ENCODE measurements at places on chromosomes 5 and 9.

- no peak for DNase-seq
These were observed 3.5 kb downstream of the SHB start for GRCh38 chr9:38065369-38066075.

- peak; percentile 100 for DNase-seq
These were observed 535 bp upstream of the NFIB start for GRCh38 chr9:14314424-14314928.

GRCh38 chr9:121485623-121486022 is 14.0 kb downstream of the GGTA1 start:
- no peak for DNase-seq

- DNase-seq, result no peak
These were observed 1.9 kb downstream of the GNAQ start for GRCh38 chr9:78029551-78030295.

GRCh38 chr5:157236423-157236822 is 29.5 kb upstream of the CYFIP2 start:
- DNase-seq, result no peak

GRCh38 chr9:127530206-127530941 is 79.1 kb downstream of the LRSAM1 start:
- no peak for DNase-seq

DNA sequence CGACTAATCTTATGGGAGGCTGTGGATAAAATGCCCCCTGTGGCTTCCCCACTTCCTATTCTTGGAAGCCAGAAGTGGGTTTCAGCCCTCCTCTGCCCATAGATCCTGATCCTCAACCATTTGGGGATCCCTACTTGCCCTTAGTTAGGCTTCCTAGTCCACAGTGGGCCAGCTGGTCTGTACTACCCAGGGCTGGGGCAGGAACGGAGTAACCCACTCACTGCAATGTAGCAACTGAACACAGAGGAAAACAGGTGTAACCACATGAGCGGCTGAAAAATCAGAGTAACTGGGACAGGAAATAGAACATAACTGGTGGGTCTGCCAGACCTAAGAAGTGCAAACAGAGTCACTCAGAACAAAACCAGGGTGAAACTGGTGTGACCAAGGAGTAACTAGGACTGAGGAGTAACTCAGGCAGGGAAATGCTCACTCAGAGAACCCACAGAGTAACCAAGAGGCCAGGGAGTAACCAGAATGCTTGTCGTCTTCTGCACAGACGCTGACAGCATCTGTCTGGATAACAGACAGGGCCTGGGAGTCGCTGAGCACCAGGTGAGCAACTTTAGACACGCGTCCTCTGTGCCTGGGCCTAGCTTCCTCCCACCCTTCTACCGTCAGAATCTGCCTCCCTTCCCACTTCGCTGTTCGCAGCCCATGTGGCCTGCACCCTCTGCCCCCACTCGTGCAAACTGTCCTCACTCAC is 1.0 kb downstream of the AQP3 start:
- no peak for DNase-seq

GRCh38 chr5:131316822-131317221 is 53.0 kb downstream of the CDC42SE2 start:
- DNase-seq, result no peak

DNA sequence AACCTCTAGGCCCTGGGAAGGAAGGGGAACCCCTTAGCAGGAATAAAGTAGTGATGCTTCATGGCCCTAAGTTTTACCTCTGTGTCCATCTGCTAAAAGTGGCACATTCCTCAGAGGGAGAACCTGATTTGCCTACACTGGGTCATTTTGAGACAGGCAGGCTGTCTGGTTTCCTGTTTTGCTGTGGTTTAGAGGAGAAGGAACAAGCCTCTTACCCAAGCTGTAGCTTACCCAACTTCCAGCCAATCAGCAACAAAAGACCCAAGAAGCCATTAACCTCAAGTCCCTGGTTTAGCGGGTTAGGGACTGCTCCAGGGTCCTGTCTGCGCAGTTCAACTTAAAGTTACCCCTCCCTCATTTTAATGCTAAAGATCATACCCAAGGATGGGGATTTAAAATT is 411.0 kb downstream of the MAT2B start:
- DNase-seq, result no peak

GRCh38 chr5:169548315-169548714 is 35.3 kb upstream of the SPDL1 start:
- no peak for DNase-seq

DNA sequence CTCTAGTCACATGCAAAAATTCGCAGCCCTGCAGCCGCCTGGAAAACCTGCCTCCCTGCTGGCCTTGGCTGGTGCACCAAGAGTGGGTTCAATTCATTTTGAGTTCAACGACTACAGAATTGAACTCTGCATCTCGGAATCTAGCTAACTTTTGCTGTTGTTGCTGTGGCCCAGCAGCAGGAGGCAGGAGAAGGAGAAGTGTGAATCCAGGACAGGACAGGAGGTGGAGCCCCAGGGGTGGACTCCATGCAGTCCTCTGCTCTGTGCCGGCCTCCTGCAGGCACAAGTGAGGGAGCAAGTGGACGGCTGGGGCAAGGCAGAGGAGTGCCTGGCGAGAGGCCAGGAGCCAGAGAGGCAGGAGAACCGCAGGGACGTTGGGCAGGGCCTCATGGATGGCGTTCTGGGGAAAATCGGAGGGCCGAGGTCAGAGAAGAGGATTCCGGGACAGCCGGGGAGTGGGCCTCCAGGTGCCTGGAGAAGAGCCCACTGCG is 214.2 kb downstream of the FANCC start:
- DNase-seq, result no peak

- DNase-seq, result no peak
These were observed 59.6 kb downstream of the NEURL1B start for GRCh38 chr5:172700365-172701290.

- DNase-seq, result no peak
These were observed 653.0 kb upstream of the RORB start for GRCh38 chr9:73844135-73844534.

DNA sequence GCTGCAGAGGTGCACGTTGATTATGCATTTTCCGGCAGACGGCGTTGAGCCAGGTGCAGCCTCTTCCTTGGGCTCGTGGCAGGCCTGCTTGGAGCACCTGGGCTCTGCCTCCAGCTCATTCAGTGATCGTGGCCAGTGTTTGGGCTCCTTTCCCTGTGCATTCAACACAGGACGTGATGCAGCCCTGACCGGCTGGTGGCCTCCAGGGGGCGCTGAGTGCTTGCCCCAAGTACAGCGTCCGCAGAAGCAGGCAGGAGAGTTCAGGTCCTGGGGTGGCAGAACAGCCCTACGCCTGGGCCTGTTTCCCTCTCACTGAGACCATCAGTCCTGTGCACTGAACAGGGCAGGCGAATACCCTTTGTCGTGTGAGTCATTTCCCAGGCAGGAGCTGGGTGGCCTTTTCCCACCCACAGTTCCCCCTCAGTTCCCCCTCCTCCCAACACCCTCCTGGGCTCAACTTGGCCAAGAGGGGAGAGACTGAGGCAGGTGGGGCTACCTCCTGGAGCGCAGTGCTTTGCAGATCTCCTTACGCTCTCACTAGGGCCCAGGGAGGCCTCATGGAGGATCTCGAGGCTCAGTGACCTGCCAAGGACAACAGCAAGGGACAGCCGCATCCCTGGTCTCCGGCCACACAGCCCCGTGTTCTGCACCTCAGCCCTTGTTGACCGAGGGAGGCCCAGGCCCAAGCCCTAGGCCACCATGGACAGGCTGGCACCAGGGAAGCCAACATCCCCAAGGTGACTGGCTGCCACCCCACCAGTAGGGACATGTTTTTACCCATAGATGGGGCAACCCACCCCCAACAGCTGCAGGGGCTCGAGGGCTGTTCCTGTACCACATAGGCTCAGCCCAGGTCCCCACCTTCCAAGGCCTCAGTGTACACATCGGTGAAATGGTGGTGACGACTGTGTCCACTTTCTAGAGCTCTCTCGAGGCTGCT is 52.9 kb downstream of the LRSAM1 start:
- peak; percentile 28 for DNase-seq

- no peak for DNase-seq
These were observed 18.0 kb downstream of the PRKAA1 start for GRCh38 chr5:40780199-40780598.

DNA sequence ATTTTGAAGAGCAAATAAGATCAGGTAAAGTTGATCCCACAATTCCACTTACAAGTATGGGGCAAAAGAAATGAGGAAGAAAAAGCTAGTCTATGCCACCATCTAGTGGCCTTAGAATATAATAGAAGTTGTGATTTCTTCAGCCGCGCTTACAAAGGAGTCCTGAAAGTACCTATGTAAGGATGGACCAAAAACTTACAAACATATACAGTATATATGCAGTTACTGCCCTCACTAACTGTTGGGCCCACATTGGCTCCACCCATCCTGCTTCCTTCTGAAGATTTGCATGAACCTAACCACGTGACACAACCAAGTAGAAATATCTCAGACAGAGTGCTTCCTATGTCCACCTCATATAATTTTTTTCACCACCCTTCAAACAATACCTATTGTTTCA is 11.7 kb upstream of the OR13D1 start:
- DNase-seq, result peak; percentile 8

DNA sequence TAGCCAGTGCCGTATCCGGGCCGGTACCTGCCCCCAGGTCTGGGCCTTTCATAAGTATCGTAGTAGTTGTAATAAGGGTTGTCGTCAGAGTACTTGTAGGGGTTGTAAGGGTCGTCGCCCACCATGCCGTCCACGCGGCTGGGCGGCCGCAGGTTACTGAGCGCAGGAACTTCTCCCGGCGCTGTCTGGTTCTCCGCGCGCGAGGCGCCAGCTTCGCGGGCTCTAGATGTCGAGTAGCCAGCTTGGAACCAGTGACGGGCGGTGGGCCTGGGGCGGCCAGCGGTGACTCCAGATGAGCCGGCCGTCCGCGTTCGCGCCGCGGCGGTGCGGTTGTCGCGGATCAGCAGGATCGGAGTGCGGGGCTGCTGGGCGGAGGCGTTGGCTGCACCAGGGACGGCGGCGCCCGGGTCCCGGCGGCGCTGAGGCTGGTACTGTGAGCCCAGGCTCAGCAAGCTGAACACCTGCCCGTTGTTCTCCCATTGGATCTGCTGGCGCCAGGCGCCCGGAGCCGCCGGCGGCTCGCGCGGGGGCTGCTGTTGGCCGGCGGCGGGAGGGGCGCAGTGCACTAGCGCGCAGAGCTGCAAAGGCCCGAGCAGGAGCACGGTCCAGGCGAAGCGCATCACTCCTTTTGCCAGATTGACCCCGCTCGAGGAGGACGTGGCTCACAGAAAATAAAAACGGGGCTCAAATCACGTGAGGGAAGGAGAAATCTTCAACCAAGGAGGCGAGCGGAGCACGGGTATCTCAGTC is 518 bp downstream of the LOX start:
- DNase-seq, result no peak

- DNase-seq, result no peak
These were observed 26.8 kb downstream of the GLRA1 start for GRCh38 chr5:151897896-151898295.

- no peak for DNase-seq
These were observed 26.9 kb upstream of the CEP120 start for GRCh38 chr5:123450114-123450513.

- no peak for DNase-seq
These were observed 7.9 kb downstream of the CKMT2 start for GRCh38 chr5:81241001-81241400.

DNA sequence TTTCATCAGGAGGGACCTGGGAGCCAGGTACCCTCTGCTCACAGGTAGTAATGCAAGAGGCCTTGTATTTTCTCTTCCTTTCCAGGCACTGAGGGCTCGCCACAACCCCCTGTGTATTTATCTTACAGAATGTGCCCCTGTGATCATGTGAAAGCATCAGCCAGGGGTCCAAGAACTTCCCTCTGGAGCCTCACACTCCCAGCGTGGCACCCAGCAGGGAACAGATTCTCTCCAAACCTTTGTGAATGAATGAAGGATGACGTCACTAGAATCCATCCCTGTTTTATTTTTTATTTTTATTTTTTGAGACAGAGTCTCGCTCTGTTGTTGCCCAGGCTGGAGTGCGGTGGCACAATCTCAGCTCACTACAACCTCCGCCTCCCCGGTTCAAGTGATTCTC is 107.3 kb upstream of the IER5L start:
- no peak for DNase-seq

GRCh38 chr5:1777281-1778137 is 22.1 kb downstream of the MRPL36 start:
- no peak for DNase-seq

GRCh38 chr9:39587844-39588499 is 232.5 kb downstream of the SPATA31A1 start:
- no peak for DNase-seq

DNA sequence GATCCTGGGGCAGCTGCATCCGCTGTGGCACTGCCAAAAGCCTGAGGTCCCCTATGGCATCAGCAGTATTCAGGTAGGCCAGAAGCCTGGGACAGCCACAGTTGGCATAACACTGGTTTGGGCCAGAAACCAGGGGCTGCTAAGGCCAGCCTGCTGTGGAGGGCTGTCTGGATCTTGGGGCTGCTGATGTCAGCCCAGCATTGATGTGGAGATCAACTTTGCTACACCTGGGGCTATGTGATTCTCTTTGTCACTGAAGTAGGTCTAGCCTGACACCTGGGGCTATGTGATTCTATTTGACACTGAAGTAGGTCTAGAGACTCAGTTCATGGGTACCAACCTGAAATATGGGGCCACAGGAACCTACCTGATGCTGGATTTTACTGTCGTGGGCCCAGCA is 411.5 kb downstream of the RASEF start:
- no peak for DNase-seq

GRCh38 chr9:68711281-68711680 is 6.2 kb downstream of the PIP5K1B start:
- DNase-seq, result no peak

- no peak for DNase-seq
These were observed 148.0 kb upstream of the ADRA1B start for GRCh38 chr5:159768243-159768642.

DNA sequence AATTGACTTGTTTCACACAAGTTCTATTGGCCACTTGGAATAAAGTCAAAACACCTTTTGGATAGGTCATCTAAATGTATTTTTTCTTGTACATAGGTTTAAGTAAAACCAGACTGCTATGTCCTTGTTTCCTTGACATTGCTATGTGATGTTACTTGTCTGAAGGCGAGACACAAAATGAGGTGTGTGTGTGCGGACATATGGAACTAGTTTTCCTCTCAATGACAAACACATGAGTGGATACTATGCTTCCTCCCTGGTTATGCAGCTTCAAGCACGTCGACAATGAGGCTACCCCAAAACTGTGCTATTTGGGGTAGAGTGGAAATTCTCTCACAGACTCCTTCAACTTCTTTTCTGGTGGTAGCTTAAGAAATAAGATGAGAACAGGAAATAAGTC is 276.8 kb downstream of the GAS1 start:
- no peak for DNase-seq

DNA sequence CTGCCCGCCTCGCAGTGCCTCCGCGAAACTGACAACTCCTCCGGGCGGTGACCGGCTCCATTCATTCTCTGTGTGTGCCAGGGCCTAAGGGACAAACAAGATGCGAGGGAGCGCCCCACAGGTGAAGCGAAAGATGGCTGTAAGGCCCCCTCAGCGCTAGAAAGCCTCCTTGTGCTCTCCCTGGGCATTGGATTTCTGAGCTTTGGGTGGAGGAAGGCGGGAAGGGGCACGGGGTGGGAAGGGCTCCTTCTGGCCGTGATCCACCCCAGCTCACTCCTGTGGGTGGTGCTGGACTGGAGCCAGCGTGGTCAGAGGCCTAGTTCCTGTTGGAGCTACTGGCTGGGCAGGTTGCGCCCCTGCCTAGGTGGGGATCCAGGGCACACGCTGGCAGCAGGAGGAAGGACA is 943 bp downstream of the GALNT12 start:
- no peak for DNase-seq

Measured in NCI-H446 treated with DMSO at 0.1 percent for 48 hours (cell line).